SK-N-SH (cell line): ENCODE measurements at places on chromosomes 5 and 9.

GRCh38 chr5:8341406-8341805 is 472.5 kb downstream of the MTRR start:
- no peak for DNase-seq

DNA sequence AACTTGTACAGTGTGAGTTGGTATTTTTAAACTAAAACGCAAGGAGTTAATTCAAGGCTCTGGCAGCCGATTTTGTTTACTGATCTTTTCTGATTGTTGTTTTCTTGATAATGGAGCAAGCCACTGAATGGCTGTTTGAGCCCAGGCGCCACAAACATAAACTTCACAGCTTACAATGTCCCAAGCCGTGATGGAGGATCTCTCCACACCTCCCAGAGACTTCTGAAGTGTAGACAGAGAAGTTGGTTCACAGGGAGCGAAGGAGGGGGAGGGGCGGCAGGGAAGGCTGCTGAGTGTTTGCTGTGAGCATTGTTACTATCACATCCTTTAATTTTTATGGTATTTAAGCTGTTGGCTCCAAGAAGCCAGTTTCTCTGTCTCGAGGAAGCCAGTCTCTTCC is 14.7 kb downstream of the ISL1 start:
- no peak for DNase-seq

- DNase-seq: peak; percentile 95
Observed at GRCh38 chr5:139403787-139404483, at the start of gene SPATA24. TSS of gene SPATA24 (minus strand) at chr5:139404089. CDS start at chr5:139404060, 29 bp downstream.

DNA sequence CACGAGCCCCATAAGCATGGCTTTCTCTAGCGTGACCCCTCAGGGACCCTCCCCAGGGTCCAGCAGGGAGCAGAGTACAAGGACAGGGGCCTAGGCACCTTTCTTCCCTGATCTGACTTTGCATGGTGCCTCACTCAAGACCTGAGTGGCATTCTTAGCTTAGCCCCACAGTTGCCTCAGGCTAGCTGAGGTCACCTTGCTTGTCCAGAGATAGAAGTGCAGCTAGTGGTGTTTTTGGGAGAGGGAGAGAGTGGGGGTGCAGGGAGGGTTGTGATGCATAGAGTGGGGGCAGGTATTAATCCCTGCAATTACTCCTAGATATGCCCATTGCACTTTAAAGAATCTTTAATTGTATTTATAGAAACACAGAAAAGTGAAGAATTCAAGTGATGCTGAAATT is 8.4 kb upstream of the TRIO start:
- DNase-seq: no peak

GRCh38 chr9:125982798-125983406 is 235.7 kb downstream of the PBX3 start:
- DNase-seq: no peak

DNA sequence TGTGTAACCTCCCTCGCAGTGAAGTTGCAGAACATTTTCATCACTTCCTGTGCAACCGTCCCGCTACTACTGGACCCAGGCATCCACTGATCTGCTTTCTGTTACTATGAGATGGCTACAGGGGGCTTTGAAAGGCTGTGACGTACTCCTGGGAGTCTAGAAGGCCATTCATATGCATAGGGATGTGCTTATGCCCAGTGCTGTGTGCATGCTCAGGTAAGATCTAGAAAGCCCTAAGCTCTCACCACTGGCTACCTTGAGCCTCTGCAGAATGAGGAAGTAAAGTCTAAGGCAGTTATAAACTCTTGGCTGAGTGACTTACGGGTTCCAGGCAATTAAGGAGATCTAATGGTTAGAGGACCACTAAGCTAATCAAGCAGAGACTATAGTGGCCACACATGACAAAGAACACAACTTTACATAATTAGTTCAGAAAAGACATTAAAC is 11.8 kb downstream of the HNRNPAB start:
- no peak for DNase-seq

GRCh38 chr5:110017854-110018253 is 328.1 kb downstream of the MAN2A1 start:
- no peak for DNase-seq

GRCh38 chr5:109225716-109226625 is 183.8 kb downstream of the PJA2 start:
- DNase-seq: no peak

GRCh38 chr9:99533421-99533820 is 288.3 kb upstream of the NR4A3 start:
- no peak for DNase-seq

DNA sequence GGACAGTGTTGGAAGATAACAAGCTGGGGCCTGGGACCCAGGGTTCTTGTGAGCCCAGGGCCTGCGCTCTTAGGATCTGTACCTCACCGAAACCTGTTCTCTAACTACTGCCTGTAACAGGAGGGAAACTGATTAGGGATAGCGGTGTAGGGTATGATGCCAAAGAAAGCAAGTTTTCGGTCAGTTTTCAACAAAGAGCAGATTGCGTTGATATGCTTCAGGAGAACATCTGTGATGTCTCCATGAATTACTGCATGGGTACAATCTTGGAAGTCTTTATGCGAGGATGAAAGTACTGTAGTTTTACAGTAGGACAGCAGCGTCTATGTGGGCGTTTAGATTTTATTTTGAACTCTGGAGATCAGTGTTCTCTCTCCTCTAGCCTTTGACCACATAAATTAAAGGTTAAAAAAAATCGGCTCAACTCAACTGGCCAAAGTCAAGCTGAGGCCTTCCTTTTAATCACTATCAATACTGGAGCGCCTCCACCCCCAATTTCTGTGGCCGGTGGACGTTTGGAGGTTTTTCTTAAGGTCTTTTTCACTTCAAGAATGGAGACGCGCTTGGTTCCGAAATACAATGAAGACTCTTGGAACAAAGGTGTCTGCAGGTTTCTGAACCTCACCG is 3.0 kb downstream of the NFIL3 start:
- DNase-seq: no peak

DNA sequence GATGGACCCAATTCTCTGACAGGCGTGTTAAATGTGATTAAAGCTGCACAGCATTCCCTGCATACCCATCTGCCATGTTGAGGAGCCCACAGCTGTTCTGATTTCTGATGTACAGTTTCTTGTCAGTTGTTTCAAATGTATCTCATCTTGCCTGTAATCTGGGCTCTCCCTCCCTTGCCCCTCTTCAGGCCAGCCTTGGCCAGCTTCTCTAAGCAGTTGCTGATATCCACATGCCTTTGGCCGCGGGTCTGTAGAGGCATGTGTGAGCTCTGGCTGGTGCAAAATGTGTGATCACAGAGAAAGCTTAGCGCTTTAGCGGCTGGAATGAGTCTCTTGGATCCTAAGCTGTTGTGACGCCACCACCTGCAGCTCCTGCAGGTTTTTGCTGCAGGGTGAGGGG is 332.0 kb downstream of the MLLT3 start:
- no peak for DNase-seq

DNA sequence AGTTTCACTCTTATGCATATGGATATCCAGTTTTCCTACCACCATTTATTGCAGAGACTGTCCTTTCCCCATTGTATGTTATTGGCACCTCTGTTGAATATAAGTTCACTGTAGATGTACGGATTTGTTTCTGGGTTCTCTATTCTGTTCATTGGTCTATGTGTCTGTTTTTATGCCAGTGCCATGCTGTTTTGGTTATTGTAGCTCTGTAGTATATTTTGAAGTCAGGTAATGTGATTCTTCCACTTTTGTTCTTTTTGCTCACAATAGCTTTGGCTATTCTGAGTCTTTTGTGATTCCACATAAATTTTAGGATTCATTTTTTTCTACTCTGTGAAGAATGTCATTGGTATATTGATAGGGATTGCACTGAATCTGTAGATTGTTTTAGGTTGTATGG is 26.1 kb upstream of the CCNB1 start:
- no peak for DNase-seq

DNA sequence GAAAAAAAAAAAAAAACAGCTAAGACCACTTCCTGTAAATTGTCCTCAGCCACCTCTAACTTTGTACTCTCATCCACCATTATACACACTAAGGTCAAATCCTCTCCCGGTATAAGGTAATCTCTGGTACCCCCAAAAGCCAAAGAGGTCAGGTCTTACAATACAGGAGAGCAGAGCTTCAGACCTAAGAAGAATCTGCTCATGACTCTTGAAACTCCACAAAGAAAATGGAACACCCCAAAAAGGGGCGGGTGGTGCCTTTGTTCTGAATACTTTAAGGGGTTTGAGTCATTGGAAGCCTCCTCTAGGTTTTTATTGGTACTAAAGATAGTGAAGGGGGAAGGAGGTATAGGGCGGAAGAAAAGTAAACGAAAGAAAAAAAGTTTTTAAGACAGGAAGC is 69.8 kb downstream of the COL15A1 start:
- no peak for DNase-seq

DNA sequence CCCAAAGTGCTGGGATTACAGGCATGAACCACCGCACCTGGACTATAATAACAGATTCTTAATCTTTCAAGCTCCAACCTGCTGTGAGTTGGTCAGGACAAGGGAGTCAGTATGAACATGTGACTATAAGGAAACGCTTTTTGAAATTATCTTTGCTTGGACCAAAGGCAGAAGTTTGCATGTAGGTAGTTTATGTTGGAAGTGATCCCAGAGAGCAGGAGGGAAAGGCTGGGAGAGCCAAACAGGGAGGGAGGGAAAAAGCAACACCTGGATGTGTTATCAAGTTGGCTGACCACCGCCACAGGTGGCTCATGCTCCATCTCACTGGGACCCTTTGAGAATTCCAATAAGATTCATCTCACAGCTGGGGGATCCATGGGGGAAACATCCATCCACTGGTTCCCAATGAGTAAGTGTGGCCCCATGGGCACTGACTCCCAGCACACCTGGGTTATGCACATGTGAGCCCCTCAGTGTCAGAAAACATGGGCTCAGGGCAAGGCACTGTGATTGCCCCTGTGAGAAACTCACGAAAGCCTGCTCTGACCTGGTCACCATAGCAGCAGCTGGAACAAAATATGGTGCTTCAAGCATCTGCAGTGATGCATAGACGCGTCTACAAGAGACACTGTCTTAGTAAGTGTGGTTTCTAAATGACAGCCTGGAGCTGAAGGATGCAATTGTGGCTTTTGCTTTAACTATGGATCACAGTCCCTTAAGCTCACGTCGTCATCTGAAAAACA is 62.1 kb downstream of the ARSB start:
- DNase-seq: no peak

DNA sequence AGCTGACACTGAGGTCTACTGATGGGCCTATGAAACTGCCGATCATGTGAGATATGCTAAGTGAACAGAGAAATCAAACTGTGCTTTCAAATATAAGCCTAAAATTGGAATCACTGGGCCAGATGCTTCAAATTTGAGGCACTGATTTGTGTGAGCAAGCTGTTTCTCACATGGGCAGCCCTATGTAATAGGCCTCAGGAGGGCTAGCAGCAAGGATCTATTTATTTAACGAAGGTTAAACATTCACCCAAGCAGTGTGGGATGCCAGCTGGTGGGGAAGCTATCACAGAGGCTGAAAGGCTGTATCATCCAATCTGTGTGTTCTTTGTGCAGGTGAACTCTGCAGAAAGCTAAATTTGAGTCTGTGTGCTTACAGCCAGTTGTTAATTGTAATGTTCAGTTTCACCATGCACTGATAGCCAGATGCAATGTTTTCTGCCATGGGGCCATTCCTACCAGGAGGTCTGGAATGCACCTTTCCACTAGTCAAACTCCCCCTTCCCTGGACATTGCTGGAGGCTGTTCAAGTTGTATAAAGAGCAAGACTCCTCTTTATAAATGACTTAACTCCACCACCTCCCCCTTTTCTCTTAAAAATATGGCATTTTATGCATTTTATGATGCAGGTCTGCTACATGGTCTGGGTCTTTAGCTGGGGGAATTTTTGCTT is 228.9 kb downstream of the SH3GL2 start:
- no peak for DNase-seq

DNA sequence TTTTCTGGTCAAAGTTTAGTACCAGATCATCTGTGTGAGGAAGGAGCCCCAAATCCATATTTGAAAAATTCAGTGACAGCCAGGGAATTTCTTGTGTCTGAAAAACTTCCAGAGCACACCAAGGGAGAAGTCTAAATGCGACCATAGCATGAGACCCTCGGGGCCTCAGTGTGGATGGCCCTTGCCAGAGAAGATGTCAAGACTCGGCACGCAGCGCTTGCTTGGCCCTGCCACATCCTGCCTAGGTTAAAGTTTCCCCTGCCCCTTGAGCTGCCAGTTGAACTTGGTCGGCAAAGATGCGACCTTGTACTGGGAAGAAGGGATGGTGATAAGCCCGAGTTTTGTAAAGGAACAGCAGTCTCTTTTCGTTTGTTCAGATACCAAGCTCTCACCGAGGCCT is 65.8 kb downstream of the IL31RA start:
- no peak for DNase-seq

- no peak for DNase-seq
Observed at GRCh38 chr5:40089269-40089668, 590.4 kb upstream of the PTGER4 start.
